Stimulated activated CD4-positive, alpha-beta T cell treated with anti-CD3 and anti-CD28 coated beads, TNF-alpha, amount 100 ng/mL, for 4 hours (primary cell): ENCODE measurements at places on chromosomes 11 and 22.

DNA sequence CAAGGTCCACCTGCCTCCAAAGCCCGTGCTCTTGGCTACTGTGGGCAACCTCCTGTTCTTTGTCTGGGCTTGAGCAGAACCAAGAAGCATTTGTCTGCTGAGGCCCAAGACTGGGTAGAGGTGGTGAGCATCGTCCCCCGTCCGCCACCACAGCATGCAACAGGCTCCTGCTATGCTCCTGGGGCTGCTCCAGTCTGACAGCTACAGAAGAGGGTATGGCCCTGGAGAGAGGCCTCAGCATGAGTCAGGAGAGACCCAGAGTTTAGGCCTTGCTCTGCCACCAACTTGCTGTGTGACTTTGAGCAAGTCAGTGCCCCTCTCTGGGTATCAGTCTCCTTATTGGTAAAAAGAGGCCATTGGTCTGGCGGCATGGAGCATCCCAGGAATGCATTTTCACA, 91.2 kb downstream of the TP53I11 start:
- no peak for DNase-seq

GRCh38 chr11:92330114-92330513, 105.5 kb downstream of the FAT3 start:
- no peak for DNase-seq

GRCh38 chr11:112637076-112637475, 324.1 kb upstream of the NCAM1 start:
- no peak for DNase-seq

GRCh38 chr11:33828604-33829429, 54.5 kb upstream of the FBXO3 start:
- DNase-seq = no peak

GRCh38 chr11:110988671-110989070, 256.9 kb upstream of the POU2AF2 start:
- no peak for DNase-seq

GRCh38 chr11:121503051-121503450, 50.3 kb upstream of the SORL1-AS1 start:
- DNase-seq = no peak
